NCI-H524 (cell line): ENCODE measurements at places on chromosomes 12 and 14.

GRCh38 chr14:90556012-90556477 lies 159.2 kb downstream of the CALM1 start:
- no peak for DNase-seq

DNA sequence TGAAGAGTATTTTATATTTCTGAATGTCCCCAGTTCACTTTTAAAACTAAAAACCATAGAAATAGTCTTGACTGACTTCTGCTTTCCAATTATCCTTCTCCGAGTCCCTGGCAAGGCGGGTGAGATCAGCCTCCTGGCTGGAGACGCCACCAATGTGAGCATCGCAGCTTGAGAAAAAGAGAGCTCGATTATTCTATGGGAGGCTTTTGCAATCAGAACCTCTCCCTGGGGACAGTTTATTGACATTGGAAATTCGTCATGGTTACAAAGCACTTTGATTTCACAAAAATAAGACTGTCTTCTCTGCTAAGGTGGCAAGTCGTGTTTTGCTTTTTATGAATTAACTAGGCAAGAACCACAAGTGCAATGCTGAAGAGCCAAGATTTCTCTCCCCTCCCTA lies 23.6 kb upstream of the GPHB5 start:
- no peak for DNase-seq

GRCh38 chr12:1845886-1846285 lies 25.5 kb downstream of the LRTM2 start:
- DNase-seq, result no peak

DNA sequence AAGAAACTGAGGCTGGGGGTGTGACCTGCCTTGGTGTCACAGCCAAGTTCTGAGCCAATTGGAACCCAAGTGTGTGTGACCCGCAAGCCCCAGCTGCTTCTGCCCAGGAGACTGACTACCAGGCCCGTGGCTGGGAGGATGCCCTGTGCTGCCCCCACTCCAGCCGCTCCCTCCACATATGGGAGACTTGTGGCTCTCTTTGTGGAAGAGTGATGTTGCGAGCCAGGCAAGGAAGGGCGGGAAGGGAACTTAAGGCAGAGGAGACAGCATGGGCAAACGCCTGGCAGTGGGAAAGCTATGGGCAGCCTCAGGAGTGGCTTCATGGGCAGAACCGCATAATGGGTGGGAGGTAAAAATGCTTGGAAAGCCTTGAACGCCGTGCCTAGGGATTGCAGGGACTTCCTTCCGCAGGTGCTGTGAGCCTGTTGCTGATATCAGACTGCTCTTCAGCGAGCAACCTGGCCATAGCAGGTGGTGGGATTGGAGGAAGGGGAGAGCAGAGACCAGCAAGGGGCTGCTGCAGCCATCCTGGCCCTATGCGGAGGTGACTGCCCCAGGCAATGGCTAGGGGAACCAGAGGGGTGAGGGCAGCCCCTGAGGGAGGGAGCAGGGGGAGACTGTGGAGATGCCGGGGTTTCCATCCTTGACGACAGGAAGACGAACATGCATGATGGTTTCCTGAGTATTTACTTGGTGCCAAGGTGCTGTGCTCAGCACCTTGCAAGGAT lies 115.7 kb downstream of the LGMN start:
- no peak for DNase-seq

- DNase-seq, result no peak
Observed at GRCh38 chr12:89247967-89248366, 104.3 kb downstream of the DUSP6 start.

- DNase-seq, result no peak
Observed at GRCh38 chr12:131826097-131826928, 1.9 kb upstream of the MMP17 start.

DNA sequence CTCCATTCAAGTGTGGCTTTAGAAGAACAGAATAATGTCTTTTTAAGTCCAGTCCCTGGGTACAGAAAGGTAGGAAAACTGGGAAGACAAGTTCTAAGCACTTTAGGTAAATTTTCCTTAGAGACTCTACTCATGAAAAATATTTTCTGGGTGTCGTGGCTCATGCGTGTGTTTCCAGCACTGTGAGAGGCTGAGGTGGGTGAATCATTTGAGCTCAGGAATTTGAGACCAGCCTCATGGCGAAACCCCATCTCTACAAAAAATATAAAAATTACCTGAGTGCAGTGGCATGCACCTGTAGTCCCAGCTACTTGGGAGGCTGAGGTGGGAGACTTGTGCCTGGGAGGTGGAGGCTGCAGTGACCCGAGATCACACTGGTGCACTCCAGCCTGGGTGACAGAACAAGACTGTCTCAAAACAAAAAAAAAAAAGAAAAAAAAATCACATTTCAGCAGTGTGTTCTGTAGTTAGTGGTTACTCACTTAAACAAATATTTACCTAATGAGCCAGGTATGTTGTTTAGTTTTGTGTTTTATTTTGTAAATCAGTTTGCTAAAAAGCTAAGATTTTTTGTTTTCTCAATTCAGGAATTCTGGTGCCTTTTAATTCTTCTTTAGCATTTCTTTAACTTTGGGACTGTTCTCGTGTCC lies 52.3 kb upstream of the RD3L start:
- no peak for DNase-seq

DNA sequence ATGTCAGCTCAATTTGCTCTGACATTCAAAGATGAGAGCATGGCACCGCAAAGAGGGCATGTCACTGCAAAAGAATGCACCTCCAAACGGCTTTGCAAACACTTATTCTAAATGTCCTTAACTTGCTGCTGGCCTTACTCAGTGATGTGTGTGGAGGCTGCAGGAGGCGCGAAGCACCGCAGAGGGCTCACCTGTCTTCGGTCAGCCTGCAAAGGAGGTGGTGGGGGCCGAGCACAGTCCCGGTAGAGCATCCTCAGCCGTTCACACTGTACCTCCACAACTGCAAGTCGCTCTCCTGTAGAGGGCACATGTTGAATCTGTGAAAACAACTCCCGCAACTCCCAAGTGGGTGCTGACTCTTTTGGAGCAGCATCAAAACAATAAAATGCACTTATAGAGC lies 93.8 kb downstream of the TRAFD1 start:
- DNase-seq, result no peak

DNA sequence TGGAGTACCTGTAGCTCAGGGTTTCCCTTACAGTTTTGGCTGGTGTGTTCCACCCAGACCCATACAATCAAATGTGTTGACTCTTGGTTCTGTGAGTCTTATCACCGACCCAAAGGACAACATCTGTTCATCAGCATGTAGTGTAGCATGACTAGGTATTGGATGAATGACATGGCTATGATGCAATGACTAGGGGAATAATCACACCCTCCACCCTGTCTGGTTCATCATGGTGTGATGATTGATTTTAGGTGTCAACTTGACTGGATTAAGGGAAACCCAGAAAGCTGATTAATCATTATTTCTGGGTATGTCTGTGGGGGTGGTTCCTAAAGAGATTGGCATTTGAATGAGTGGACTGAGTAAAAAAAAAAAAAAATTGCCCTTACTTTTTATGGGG lies 311.3 kb downstream of the DPF3 start:
- no peak for DNase-seq

- no peak for DNase-seq
Observed at GRCh38 chr12:101582937-101583336, 11.8 kb upstream of the MYBPC1 start.

DNA sequence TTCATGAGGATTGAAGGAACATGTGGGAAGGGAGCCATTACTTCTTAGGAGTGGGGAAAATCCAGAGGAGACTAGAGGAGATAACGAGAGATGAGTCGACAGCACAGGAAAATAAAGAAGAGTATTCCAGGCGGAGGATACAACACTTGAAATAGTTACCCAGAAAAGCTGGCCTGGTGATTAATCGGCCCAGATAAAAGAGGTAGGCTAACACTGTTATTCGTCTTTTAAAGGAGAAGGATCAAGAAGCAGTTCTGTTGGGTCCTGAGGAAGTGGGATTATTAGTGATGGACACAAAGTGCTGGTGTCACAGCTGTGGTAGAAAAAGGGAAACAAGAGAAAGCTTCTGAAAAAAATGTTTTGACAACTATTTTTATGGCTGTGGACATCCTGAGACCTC lies 425.3 kb downstream of the ZFP36L1 start:
- peak; percentile 20 for DNase-seq

- no peak for DNase-seq
Observed at GRCh38 chr12:4151362-4152121, 122.0 kb upstream of the CCND2 start.

DNA sequence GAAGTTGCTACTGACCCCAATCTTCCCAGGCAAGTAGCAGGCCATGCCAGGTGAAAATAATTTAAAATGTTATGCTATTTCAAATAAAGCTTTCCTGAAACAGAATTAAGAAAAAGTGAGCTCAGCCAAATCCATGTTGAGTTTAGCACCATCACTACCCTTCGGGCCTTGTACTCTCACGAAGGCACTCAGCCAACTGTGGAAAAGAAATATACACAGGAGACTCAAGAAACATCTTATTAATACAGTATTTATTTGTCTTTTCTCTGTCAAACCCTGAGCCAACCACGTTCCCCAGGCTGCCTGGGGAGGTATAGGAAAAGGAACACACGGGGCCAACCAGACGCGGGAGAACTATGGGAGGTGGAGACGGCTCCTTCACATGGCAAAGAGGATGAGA lies 10.9 kb downstream of the ATP5MC2 start:
- no peak for DNase-seq

DNA sequence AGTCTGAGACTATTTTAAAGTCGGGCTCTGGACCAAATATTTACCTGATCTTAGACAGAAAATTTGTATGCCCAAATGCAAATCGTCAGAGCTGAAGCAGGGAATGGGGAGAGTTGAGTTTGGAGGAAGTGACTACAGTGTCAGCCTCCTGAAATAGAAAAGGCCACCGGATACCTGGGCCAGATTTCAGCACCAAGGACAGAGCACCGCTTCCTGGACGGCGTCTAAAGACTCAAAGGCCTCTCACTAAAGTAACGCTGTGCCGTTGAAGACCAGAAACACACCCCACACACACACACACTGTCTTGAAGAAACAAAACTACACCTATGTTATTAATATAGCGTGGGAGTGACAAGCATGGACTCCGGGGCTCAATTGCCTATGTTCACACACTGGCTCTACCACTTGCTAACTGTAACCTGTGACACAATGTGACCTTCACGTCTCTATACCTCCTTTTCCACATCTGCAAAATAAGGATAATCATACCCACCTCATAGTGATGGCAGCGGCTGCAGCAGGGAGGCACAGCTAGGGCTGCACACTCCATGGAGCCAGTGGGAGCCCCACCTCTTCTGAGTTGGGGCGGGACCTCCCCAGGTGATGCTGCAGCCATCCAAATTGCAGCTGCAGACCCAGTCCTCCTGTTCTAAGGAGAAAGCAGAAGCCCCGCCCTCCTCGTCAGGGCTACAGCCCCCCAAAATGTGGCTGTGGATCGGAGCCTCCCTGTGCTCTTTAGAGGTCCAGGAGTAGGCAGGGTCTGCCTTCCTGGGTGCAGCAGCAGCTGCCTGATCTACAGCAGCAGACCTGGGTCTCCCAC lies 35.6 kb downstream of the KRT76 start:
- no peak for DNase-seq

GRCh38 chr12:111024205-111024801 lies 103.9 kb upstream of the MYL2 start:
- DNase-seq, result peak; percentile 38

DNA sequence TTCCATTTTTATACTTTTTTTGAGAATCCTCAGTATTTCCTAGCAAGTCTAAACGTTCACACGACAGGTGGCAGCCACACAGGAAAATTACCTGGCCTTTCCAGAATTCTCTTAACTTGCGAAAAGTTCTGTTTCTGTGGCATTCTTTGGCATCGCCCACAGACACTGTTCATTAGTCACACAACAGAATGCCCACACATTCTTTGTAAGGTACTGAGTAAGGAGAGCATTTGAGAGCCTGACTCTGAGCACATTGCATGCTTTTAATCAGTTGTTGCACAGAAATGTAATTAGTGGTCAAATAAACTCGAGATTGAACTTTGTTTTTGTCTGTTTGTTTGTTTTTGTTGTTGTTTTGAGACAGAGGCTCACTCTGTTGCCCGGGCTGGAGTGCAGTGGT lies 52.4 kb downstream of the LMNTD1 start:
- no peak for DNase-seq

GRCh38 chr12:128619263-128619662 lies 204.5 kb downstream of the SLC15A4 start:
- peak; percentile 25 for DNase-seq

DNA sequence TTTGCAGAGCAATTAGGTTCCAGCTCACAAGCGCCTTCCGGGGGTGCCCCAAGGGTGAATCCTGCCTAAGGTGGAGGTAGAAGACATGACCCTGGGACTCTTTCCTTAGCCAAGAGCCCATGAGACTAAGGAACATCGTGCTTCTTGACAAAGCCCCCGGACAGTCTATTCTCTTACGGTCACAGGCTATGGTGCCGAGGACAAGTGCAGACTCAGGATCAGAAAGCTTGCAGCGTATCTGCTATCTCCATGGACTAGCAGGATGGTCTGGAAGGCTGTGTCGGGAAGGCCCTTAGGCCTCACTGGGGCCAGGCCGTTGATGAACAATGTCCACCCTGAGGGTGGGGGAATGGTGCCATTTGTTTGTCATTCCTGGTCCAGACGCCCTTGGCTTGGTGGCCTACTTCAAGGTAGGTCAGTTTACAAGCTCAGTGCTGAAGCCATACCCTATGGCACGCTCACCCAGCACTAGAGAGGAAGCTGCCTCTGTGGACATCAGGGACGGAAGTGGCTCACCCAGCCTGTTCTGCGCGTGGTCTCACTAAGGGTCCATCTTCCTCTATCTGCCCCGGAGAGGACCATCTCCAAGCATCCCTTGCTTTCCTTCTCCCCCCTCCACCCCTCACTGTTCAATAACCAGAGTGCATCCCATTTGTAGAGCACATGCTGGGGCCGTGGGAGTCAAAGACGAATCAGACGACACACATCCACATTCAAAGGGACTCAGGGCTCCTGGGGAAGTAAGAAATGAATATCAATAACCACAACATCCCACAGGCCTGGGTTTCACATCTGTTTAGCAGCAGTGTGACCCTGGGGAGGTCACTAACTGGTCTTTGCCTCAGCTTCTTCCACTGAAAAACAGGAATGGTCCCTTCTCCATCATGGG lies 45.0 kb upstream of the IQSEC3 start:
- DNase-seq, result no peak

DNA sequence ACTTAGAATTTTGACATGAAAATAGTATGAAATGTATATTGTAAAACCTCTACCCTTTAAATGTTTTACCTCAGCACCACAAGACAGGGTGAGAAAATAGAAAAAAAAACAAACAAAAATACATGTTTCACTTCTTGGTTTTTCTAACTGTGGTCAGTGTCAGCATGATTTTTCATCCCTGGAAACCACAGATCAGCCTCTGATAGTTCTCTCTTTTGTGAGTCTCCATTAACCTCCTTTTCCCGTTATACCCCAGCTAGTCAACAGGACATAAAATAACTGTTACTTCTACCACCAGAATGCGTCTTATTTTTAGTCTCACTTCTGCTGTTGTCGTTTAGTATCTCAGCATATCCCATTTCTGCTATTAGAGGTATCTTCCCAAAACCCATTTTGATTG lies 48.3 kb upstream of the KCNMB4 start:
- no peak for DNase-seq

DNA sequence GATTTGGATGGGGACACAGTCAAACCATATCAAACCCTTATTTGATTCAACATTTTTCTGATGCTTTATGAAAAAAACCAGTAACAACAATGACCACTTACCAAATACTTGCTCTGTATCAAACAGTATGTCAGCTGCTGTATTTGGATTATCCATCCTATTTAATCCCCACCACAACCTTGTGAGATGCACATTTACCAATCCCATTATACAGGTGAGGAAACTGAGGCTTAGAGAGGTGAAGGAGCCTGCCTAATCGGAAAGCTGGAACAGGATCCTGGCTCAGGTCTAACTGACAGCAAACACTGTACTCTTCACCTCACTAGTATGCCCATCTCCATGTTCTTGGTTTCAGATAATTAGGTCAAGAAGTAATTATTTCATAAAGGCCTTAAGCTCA lies 13.8 kb downstream of the CHST11 start:
- DNase-seq, result no peak
